Pons (tissue), 1 donor: ENCODE measurements at places on chromosomes 11 and 22.
A peak's percentile ranks its signal among the peaks of the same experiment; 100 is the strongest.

DNA sequence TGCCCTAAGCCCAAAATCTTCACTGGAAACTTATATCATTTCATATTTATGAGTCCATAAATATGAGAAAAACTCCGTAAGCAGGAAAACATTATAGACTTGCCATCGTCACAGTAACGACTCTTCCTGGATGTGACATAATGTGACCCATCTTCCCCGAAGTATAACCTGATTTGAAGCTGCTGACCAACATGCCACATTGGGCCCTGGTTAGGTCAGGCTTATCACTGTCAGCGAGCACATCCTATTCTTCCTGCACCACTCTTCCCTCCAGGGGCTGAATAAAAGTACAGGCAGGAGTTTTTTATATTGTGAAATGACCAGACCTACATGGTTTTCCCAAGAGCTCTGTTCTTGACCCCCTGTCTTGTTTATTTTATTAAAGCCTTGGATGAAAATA, 12.1 kb upstream of the BLID start:
- DNase-seq, result no peak

GRCh38 chr22:40178417-40179409, 988 bp downstream of the TNRC6B start:
- peak; percentile 70 for DNase-seq

- DNase-seq, result no peak
Measured at GRCh38 chr11:44452827-44453572, 112.5 kb upstream of the CD82 start.

- DNase-seq, result no peak
Measured at GRCh38 chr11:114321621-114322257, 25.5 kb downstream of the NNMT start.

- peak; percentile 78 for DNase-seq
Measured at GRCh38 chr22:35506259-35506570, 34.4 kb upstream of the RASD2 start.

GRCh38 chr11:11420191-11420898, 67.3 kb upstream of the CSNK2A3 start:
- no peak for DNase-seq

DNA sequence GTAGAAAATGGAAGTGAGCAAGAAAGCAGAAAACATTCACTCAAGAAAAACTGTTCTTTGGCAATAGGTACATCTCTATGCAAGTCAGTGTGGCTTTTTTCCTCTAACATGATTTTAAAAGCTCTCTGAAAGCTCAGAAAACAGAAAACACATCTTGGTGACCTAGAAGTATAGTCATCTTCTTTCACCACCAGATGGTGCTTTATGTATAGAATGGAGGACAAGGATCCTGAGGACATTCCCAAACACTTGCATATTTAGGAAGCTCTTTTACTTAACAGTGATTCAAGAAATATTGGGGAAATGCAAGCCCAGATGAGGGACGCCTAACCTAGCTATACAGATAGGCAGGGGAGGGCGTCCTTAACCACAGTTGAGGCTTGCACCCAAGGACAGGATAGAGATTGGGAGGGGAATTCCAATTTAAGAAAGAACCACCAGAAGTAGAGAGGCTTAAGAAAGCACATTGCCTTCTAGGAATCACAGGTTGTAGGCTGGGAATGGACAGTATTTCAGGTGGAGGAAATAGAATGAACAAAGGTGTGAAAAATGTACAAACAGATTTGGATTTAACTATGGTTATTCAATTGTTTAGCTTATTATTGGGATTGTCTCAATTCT, 13.8 kb upstream of the CCDC81 start:
- DNase-seq, result peak; percentile 25

- no peak for DNase-seq
Measured at GRCh38 chr22:27843441-27843840, 41.9 kb upstream of the MN1 start.

DNA sequence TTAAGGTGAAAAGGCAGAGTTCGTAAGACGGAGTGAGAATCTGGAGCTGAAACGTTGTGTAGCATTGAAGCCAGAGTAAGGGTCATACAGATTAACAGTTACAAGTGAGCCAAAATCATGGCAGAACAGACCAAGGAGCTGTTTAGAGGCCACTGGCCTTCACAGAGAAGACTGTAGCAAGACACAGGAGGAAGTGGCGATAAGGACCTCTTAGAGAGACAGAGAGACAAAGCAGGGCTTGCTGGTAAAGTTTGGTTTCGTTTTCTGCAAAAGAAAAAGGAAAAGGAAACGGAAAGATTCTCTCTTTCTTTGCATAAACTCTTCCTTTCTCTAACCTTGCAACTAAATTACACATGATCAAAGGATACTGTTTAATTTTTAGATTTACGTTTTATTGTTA, 83.0 kb downstream of the AASDHPPT start:
- DNase-seq, result no peak

- DNase-seq, result no peak
Measured at GRCh38 chr11:121012091-121012490, 11.8 kb upstream of the TBCEL start.

GRCh38 chr11:92941676-92942571, 27.5 kb upstream of the MTNR1B start:
- DNase-seq, result peak; percentile 31
